ENCODE measurements at places on chromosomes 1 and 21.

GRCh38 chr1:99980928-99981327 is 11.1 kb downstream of the SLC35A3 start:
- H3K4me1 ChIP-seq: peaks cover 10% of the 10 kb centered on the region
- H3K27ac ChIP-seq: no peak overlapping the region
- DNase-seq: no peak
- H3K4me3 ChIP-seq: no peak overlapping the region
- H3K36me3 ChIP-seq: peaks cover 19% of the 10 kb centered on the region

DNA sequence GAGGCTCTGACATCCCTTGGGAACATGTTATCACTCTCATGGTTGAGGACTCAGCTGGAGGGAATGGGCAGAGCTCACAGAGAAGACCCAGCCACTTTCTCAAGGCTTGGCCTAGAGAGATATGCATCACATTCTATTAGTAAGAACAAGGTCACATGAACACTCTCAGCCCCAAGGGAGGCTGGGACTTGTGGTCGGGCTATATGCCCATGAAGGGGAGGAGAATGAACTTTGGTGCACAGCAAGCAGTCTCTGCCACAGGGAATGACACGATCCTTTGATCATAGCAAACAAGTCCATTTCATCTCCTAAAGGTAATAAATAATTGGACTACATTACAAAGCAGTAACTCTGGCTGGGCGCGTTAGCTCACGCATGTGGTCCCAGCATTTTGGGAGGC is 105.7 kb downstream of the SYF2 start:
- no peak for DNase-seq
- no peak overlapping the region for H3K27ac ChIP-seq
- no peaks in the 10 kb centered on the region for H3K36me3 ChIP-seq

- no peaks in the 10 kb centered on the region for H3K36me3 ChIP-seq
- H3K27me3 ChIP-seq: no peaks in the 10 kb centered on the region
- no peak for DNase-seq
- no peak overlapping the region for H3K4me3 ChIP-seq
- no peaks in the 10 kb centered on the region for H3K4me1 ChIP-seq
Measured at GRCh38 chr1:80274256-80274655, 1267.7 kb upstream of the ADGRL4 start.

GRCh38 chr1:229479660-229480399 is 28.3 kb downstream of the NUP133 start:
- no peaks in the 10 kb centered on the region for H3K27me3 ChIP-seq
- peaks cover 5% of the 10 kb centered on the region for H3K4me1 ChIP-seq
- H3K27ac ChIP-seq: peak overlapping the region; percentile 50
- H3K36me3 ChIP-seq: peaks cover 25% of the 10 kb centered on the region
- no peak for DNase-seq
- H3K4me3 ChIP-seq: no peak overlapping the region

DNA sequence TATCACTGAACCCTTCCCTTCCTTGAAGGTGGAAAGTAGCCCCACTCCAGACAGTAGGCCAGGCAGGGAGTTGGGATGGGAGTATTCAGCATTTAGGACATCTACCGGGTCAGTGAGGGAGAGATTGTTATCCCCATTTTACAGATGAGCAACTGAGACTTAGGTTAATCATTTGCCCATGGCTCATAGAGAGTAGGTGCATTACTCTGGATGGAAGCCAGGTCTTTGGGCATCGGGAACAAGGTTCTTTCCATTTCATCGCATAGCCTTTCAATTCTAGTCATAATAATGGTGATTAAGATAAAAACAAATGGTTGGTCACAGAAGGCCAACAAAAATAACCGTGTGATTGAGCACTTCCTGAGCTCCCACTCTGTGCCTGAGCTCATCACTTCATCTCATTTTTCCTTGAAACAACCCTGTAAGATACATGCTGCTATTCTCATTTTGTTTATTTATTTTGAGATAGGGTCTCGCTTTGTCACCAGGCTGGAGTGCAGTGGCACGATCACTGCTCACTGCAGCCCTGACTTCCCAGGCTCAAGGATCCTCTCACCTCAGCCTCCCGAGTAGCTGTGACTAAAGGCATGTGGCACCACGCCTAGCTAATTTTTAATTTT is 64.8 kb downstream of the NAV1 start:
- DNase-seq: no peak
- no peaks in the 10 kb centered on the region for H3K36me3 ChIP-seq
- no peaks in the 10 kb centered on the region for H3K4me1 ChIP-seq

GRCh38 chr21:14773777-14774345 is 227.7 kb upstream of the SAMSN1 start:
- peak; percentile 36 for DNase-seq
- no peak overlapping the region for H3K4me3 ChIP-seq
- no peaks in the 10 kb centered on the region for H3K4me1 ChIP-seq
- H3K27ac ChIP-seq: no peak overlapping the region
- H3K36me3 ChIP-seq: no peaks in the 10 kb centered on the region

DNA sequence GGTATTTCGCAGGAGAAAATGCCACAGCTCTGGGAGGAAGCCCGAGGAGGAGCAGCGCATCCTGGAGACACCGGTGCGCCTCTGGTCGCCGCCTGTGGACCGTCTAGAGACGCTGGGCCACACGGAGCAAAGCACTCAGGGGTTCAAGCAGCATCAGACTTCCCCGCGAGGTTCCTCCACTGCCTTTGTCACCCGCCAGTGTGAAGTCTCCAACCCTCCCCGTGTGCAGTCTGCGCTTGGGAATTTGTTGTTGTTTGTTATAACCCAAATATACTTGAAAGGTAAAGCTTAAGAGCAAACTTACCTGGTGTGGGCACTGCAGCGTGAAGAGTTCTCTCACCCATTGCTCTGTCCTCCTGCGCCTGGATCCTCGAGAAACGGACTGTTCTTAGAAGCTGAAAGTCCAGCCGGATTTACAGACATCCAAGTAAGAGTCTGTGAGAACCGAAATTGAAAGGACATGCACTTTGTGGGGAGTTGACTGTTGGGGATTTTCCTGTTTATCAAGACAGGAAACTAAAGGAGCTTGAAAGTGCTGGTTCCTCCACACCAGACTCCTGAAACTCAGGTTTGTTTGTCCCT is at the start of gene GBP4:
Gene GBP4 (minus strand): TSS at position 452 of the 582 bp plus-strand sequence. CDS start 108 bp downstream, at position 344.
- H3K4me3 ChIP-seq: peak within 1 kb of the TSS; percentile 91
- peak within 1 kb of the TSS; percentile 99 for H3K27ac ChIP-seq
- peak; percentile 40 for DNase-seq
- H3K36me3 ChIP-seq: peaks cover 60% of the 10 kb centered on the region
- peaks cover 76% of the 10 kb centered on the region for H3K4me1 ChIP-seq
